ENCODE measurements at places on chromosomes 2 and 18.

GRCh38 chr2:100921685-100922161 lies 80.4 kb upstream of the RPL31 start:
- DNase-seq: no peak

- no peak for DNase-seq
Measured at GRCh38 chr18:37574113-37574512, 8.5 kb upstream of the CELF4 start.

- DNase-seq: no peak
Measured at GRCh38 chr2:120342446-120342845, 3.5 kb upstream of the INHBB start.

- DNase-seq: no peak
Measured at GRCh38 chr2:237998530-237998929, 31.7 kb downstream of the UBE2F start.

DNA sequence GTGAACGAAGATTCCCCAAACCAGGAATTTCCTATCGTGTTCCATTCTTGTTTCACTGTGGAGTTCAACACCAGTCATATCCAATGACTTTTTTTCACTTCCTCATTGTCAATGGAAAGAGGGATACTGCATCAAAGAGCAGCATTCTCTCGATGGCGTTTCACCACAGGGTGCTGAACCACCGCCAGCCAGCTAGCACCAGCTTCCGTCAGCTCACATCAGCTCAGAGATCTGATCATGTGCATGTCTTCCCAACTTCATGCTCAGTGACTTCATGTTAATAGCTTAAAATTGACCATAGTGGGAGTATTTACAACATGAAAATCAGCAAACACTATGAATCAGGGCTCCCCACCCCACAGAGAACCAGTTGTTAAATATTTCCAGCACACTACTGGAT lies 359.9 kb downstream of the TNS1 start:
- no peak for DNase-seq

Measured in stimulated activated CD8-positive, alpha-beta memory T cell treated with anti-CD3 and anti-CD28 coated beads, Interleukin-12 subunit alpha, Interleukin-12 subunit beta, amount 100 ng/mL, for 4 hours (primary cell).